ENCODE measurements at places on chromosomes 1 and 21.

- DNase-seq = no peak
Measured at GRCh38 chr21:15539376-15539775, 190.4 kb upstream of the USP25 start.

- peak; percentile 77 for DNase-seq
Measured at GRCh38 chr1:181021811-181022434, 747 bp downstream of the STX6 start.

GRCh38 chr1:79811173-79811572 is 804.6 kb upstream of the ADGRL4 start:
- DNase-seq = no peak

- DNase-seq = peak; percentile 27
Measured at GRCh38 chr1:62784509-62785365, 805 bp downstream of the ATG4C start.

GRCh38 chr1:160006312-160006940 is 25.4 kb downstream of the PIGM start:
- peak; percentile 88 for DNase-seq

- no peak for DNase-seq
Measured at GRCh38 chr1:222535455-222535854, 12.4 kb downstream of the HHIPL2 start.

DNA sequence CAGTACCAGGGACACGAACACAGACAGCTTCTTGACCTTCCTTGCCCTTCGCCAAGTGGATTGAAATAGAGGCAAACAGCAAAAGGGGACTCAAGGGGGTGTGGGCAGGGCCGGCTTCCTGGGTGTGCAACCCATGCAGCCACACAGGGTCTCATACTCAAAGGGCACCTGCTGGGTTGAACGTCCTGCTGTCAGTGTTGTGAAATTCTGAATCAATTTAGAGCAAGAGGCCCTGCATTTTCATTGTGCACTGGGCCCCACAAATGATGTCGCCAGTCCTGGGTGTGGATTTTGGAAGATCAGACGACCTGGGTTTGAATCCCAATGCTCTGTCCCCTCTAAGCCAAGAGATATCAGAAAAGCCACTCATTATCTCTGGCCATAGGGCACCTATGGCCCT is 51.1 kb downstream of the CASZ1 start:
- DNase-seq = no peak

DNA sequence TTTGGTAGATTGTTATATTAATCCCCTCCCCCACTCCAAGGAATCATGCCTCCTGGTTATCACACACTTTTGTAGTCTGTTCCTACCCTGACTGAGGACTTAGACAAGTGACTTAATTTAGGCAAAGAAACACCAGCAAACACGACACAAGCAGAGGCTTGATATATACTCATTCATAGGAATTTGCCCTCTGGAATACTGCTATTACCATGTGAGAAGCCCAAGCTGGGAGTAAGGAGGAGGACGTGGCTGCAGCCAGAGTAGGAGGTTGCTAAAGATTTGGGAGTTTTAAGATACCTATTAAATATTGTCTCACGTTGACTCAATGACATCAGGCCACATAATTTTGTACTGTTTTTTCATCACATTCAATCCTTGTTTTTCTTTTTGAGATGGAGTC is 100.2 kb downstream of the LRRC53 start:
- no peak for DNase-seq

- DNase-seq = no peak
Measured at GRCh38 chr1:56063461-56063860, 515.9 kb downstream of the PLPP3 start.

DNA sequence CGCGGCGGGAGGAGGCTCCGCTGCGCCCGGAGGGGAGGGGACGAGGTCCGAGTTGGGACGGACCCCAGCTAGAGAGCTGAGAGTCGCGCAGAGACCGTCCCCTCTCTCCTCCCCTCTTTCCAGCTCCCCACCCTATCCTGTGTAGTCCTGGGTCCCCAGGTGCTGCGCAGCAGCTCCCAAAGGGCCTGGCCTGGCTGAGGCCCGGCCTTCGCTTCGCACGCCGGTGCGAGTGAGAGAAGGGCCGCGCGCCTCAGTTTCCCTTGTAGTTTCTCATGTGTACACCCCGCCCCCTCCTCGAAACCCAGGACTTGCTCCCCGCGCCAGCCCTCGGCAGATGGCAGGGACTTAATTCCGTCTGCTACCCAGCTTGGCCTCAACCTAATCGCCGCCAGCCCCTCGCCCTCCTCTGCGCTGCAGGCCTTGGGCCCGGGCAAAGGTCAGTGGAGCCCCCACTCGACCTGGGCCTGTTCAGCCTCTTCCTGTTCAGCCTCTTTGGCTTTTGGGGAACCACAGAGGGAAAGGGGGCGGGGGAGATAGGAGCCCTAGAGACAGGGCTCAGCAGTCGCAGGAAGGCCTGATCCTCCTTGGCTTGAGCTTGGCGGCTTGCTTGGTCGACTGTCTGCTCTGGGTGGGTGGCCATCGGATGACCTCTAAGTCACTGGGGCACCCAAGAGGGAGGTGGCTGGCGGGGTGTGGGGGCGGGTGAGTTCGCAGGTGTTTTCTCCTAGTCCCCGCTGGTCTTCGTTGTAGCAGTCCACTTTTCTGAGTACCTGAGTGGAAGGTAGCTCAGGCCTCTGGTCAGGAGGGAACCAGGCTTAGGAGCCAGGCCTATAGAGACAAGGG is 1.0 kb downstream of the ZNF687 start:
- DNase-seq = peak; percentile 81

DNA sequence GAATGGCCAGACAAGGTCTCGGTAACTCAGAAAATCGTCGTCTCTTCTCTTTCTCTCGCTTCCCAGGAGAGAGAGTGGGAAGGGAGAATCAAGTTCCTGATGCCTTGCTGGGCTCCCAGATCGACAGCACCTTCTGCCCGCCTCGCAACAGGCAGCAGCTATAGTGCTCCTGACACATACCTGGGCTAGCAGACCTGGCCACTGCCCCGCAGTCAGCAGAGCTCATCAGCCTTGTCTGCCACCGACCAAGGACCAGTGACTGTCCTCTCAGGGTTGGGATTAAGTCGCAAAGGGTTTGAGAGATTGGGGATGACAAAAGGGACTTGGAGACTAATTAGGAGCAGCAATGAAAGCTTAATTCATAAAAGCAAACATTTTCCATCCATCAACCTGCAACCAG is 4.1 kb downstream of the RUNX3 start:
- no peak for DNase-seq

DNA sequence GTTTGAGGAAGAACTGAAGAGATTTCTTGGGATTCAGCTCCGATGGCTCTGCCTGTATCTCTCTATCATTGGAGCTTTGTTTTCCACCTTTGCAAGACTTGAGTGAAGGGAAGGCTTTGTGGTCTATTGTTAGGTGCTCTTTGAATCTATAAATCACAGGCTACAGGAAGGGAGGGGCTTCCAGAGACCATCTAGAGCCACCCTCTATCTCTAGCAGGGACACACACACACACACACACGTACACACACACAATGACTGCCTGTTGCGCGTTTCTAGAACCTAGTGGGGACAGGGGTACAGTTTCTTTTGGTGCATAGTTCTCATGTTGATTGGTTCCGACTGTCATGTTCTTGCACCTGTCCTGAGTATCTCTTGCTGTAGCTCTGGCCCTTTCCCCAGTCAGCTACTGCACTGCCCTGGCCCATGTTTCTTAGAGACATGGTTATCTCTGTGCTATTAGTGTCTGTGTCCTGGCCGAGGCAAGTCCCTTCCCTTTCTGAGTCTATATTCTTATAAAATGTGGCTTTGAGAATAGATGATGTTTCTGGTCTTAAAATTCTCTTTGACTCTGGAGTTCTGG is 60.7 kb downstream of the MAN1C1 start:
- DNase-seq = no peak

DNA sequence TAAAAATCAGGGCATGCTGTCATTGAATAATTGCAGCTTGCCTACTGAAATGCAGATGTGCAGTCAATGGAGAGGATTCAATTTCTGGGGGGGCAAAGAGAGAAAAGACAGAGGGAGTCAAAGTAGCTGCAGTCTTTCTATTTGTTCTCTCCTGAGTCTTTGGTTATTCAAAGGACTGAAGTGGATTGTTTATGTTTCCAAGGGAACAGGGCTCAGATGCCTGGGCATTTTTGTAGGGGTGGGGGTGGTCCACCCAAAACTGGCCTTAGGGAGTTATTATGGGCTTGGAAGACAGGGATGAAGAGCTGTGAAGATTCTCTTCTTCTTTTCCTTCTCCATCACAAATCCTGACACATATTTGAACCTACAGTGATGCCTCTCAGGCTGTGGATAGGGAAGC is 408.8 kb upstream of the DAB1 start:
- DNase-seq = no peak

DNA sequence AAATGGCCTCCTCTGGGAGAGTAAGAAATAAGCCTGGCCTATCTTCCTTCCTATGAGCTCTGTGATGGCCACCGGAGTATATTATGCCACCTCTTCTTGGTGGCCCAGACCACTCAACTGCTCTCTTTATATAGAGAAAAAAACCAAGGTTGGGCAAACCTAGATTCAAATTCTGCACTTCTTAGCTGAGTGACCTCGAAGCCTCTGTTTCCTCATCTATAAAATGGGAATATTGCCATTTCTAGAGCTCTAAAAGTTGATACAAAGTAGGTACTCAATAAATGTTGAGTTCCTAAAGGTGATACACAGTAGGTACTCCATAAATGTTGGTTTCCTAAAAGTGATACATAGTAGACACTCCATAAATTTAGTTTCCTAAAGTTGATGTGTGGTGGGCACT is 120.7 kb downstream of the HLCS start:
- DNase-seq = no peak

- peak; percentile 78 for DNase-seq
Measured at GRCh38 chr1:10694274-10694632, 102.2 kb downstream of the CASZ1 start.

DNA sequence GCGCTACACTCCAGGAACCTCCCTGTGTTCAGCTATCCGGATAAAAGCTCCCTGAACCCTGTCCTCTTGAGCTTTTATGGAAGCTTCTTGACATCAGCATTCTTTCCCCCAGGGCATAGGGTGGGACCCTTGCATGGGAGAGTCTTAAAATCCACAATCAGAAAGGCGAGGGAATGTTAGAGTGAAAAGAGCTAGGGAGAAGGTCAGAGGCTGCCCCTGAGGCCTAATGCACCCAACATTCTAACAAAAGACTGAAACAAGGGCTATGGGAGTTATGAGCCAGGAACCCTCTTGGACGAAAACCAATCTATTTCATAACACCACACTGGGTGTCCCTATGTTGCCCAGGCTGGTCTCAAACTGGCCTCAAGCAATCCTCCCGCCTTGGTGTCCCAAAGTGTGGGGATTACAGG is 36.7 kb downstream of the NEK2 start:
- DNase-seq = no peak

DNA sequence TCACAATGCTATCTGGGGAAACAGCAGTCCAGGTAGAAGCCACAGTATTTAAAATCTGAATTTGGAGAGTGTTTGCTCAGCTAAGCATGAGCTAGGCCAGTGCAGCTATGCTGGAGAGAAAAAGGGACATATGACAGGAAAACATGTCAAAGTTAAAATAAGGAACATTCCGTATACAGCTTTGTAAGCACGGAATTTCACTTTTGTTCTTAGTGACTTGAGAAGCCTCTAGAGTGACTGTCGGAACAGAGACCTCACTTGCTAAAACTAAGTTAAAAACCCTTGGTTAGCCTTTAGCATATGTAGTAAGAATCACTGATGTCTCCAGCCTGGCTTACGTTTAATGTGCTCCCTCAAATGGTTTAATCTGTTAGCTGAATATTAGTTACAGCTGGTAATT is 661.7 kb downstream of the KCNT2 start:
- no peak for DNase-seq

DNA sequence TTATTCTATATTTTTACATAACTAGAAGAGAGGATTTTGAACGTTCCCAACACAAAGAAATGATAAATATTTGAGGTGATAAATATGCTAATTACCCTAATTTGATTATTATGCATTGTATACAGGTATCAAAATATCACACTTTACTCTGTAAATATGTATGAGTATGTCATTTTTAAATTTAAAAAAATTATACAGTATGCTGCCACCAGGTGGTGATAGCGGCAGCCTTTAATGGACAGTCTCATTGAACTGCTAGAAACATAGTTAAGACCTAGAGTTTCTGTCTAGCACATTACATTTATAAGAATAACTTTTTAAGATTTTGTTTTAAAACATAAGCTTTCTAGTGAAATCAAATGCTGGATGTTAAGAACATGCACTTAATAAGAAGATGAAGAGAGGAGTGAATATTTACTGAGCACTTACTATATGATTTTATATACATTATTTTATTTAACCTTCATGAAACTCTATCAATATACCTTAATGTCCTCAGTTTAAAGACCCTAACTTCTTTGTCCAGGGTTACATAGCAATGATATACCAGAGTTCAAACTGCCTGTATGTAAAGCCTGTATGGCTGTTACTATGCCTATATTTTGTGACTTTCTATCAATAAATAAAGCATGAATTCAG is 207.1 kb downstream of the NUF2 start:
- DNase-seq = peak; percentile 60

DNA sequence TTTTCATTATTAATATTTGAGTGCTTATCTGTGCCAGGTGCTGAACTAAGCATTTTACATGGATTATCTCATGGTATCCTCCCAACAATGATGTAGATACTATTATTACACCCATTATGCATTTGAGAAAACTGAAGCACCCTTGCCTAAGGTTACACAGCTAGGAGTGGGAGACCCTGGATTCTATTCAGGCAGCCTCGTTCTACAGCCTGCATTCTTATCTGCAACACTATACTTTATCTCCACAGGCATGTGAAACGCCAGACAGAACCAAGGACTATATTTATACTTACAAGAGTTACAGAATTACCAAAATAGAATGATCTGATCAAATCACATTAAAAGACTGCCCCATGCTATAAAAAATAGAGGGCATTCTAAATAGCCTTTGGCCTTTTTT is 22.4 kb downstream of the LPAR3 start:
- DNase-seq = no peak

- no peak for DNase-seq
Measured at GRCh38 chr1:54701996-54702395, 13.7 kb upstream of the TTC4 start.

DNA sequence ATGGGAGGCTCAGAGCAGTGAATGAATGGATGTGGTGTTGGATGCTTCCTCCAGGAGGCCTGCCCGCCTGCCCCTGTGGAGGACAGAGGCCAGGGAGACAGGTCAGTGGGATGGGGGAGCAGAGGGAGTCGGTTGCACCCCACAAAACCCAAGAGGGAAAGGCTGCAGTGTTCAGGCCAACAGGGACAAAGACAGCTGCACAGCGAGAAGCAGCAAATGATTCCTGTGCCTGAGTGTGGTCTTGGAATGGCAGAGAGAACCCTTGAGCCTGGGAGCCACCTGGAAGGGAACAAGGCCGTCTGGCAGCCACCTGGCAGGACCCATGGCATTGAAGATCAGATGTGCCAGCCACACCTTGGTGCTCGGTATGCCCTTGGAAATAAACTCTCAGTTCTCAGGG is 8.1 kb downstream of the TFF3 start:
- no peak for DNase-seq

DNA sequence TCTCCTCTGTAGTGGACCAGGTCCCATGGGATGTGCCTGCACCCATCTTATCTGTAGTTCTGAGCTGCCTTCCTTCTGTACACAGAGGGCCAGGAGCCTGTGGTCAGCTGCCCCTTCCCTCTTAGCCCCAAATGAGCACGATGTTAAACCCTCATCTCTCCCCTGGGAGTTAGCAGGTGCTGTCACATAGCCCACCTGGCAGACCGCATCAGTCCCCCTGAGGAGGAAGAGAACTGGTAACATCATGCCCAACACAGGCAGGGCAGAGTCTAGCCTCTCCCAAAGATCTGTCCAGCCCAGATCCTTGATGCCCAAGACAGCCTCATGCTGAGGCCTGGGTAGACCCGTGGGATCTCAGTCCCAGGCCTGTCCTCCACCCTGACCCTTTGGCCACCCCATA is 4.7 kb downstream of the TIE1 start:
- DNase-seq = no peak

GRCh38 chr1:1972976-1973715 is 30.4 kb downstream of the CFAP74 start:
- no peak for DNase-seq
